ENCODE measurements at places on chromosomes 4 and X. TPM values are rescaled to one million over a fixed set of nuclear protein-coding genes. Genes with fewer than 3 reads are reported as not detected.

LUZP4 gene
- total RNA-seq: not detected

LEF1 gene
- total RNA-seq: 178 TPM

SGMS2 gene
- 0.40 TPM for total RNA-seq

VEGFD gene
- total RNA-seq: not detected

SPANXN4 gene
- total RNA-seq: not detected

ETDA gene
- total RNA-seq: not detected

ADH1A gene
- total RNA-seq: not detected

MAGEB1 gene
- not detected for total RNA-seq

CXCL10 gene
- total RNA-seq: 0.68 TPM

SLC25A6 gene
- 476 TPM for total RNA-seq

FAM53A gene
- total RNA-seq: 1.2 TPM

MXRA5 gene
- total RNA-seq: not detected

CWH43 gene
- not detected for total RNA-seq

SLC9B1 gene
- 1.9 TPM for total RNA-seq

DRP2 gene
- total RNA-seq: 0.54 TPM

ZCCHC13 gene
- not detected for total RNA-seq

MAGEA4 gene
- not detected for total RNA-seq

PLAC8 gene
- 101 TPM for total RNA-seq

CAPN6 gene
- not detected for total RNA-seq

CFAP99 gene
- total RNA-seq: not detected

GABRA4 gene
- not detected for total RNA-seq

CABS1 gene
- not detected for total RNA-seq

XG gene
- not detected for total RNA-seq

LNX1 gene
- not detected for total RNA-seq

TEX11 gene
- total RNA-seq: not detected

FABP2 gene
- total RNA-seq: not detected

ADAM29 gene
- not detected for total RNA-seq

LINC00632 gene
- 0.43 TPM for total RNA-seq

DKK2 gene
- not detected for total RNA-seq

ANXA3 gene
- total RNA-seq: 0.63 TPM

TMPRSS11A gene
- total RNA-seq: not detected

SLIT2 gene
- not detected for total RNA-seq

SORBS2 gene
- total RNA-seq: not detected

MID1IP1 gene
- 79.4 TPM for total RNA-seq

KCNIP4 gene
- not detected for total RNA-seq

UNC5C gene
- total RNA-seq: not detected

HSFX3 gene
- not detected for total RNA-seq

SPIN2A gene
- total RNA-seq: 0.36 TPM

SSX4 gene
- total RNA-seq: not detected

PABPC4L gene
- total RNA-seq: not detected

PRSS48 gene
- total RNA-seq: not detected

SPANXA2 gene
- not detected for total RNA-seq

KLF3 gene
- total RNA-seq: 5.5 TPM

CXCL8 gene
- total RNA-seq: not detected

PCDH7 gene
- total RNA-seq: not detected

MAGEE2 gene
- total RNA-seq: not detected

CXorf49 gene
- not detected for total RNA-seq

TKTL2 gene
- total RNA-seq: not detected

CACNA1F gene
- 0.90 TPM for total RNA-seq

CT45A1 gene
- not detected for total RNA-seq

CLDN2 gene
- not detected for total RNA-seq

CISD2 gene
- total RNA-seq: 32.3 TPM

CYSLTR1 gene
- 0.29 TPM for total RNA-seq

GLRB gene
- not detected for total RNA-seq

TMEM271 gene
- not detected for total RNA-seq

ETNPPL gene
- not detected for total RNA-seq

CLDN24 gene
- total RNA-seq: not detected

PGAM4 gene
- total RNA-seq: 0.56 TPM

UVSSA gene
- total RNA-seq: 18.6 TPM

MRFAP1L1 gene
- total RNA-seq: 39.2 TPM
